ENCODE measurements at places on chromosomes 3 and 15.

DNA sequence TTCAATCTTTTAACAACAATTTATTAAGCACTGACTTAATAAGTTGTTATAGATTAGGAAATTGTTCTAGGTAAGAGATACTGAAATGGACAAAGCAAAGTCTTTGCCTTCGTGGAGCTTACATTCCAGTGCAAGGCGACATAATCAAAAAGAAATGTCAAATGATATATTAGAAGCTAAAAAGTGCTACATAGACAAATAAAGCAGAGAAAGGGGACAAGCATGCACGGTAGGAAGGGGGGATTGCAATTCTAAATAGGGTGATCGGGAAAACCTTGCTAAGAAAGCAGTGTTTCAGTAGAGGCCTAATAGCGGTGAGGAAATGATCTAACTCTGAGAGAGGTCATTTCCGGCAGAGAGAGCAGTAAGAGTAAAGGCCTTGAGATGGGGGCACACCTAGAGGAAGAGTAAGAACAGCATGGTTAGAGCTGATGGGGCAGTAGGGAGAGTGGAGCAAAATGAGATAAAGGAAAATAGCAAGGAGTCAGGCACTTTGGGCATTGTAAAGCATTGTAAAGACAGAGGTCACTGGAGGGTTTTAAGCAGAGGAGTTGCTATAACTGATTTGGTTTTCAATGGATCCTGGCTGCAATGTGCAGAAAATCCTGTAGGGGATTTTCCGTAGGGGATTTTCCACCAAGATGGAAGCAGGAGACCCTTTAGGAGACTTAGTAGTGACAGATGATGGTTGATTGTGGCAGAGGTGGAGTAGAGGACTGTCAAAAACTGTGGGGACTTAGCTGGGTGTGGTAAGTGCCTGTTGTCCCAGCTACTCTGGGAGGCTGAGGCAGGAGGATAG, 71.7 kb upstream of the CFAP20DC start:
- DNase-seq = no peak

DNA sequence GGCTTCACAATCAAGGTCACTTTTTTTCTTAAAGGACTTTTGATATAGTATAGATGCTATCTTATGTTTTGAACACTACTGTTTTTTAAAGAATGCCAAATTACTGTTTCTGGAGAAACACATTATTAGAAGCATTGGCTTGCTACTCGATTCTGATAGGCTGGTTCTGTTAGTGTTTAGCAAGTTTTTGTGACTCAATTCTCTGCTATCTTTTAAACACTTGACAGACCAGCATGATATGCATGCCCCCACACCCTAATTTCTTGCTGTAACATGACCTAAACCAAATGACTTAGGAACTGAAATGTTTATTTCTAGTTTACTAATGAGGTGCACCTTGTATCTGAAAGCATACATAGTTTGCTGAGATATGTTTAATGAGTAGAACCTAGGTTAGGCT, 5.5 kb upstream of the IL20RB start:
- DNase-seq = no peak

- no peak for DNase-seq
Measured at GRCh38 chr15:38002883-38003477, 68.5 kb downstream of the TMCO5A start.

DNA sequence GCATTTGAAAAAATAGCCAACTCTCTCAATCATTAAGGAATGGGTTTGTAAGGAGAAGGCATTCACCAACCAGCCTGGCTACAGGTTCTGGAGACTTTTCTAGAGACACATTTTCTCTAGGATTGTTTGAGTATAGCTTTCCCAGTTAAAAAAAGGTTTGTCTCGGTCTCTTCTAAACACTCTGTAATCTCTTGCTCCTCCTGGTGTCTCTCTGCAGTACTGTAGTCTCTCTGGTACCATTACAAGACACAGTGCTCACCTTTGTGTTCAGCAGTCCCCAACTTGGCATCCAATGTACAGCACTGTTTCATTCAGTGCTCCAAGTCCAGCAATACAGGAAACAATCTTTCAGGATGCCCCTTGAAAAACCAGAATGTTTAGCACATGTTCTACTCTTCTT, 534.4 kb downstream of the ZNF385D start:
- DNase-seq = no peak

- no peak for DNase-seq
Measured at GRCh38 chr3:64122476-64122875, 99.2 kb upstream of the PSMD6 start.

- no peak for DNase-seq
Measured at GRCh38 chr3:172557515-172558220, 34.4 kb upstream of the TNFSF10 start.

- no peak for DNase-seq
Measured at GRCh38 chr3:112327371-112327951, 5.5 kb upstream of the CD200 start.

Measured in cerebellar nuclear complex (tissue), 1 donor.